ENCODE measurements at places on chromosomes 3 and 15.

DNA sequence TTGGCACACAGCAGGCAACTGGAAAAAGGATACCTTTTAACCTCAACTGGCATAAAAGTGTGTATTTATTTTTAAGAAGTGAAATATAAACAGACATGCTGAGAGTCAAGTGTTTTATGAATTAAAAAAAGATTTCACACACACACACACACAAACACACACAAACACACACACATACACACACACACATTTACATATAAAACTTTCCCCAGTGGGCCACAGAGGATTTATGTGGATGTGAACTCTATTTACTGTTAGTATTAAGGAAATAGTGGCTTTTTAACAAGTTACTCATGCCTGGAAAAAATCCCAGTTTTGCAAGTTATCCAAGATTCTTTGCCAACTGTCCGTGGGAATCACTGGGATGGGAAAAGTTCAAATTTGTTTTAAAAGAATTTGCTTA is 725.9 kb upstream of the NR2F2 start:
- DNase-seq: no peak

DNA sequence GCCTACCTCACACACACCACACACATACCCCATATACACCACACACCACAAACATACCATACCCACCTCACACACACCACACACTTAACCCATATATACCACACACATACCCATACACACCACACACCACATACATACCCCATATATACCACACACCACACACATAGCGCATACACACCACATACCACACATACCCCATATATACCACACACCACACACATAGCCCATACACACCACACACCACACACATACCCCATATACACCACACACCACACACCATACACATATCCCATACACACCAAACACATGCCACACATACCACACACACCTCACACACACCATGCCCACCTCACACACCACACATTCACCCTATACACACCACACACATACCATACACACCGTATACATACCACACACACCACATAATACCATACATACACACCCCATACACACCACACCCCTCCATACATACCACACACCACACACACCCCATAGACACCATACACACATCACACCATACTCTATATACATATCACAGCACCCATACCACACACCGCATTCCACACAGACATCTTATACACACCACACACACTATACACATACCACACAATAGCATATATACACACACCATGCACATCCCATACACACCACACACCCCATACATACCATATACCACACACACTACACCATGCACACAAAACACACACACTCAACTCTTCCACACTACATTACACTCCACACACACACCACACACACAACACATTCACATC is 29.5 kb downstream of the APBA2 start:
- DNase-seq: no peak

DNA sequence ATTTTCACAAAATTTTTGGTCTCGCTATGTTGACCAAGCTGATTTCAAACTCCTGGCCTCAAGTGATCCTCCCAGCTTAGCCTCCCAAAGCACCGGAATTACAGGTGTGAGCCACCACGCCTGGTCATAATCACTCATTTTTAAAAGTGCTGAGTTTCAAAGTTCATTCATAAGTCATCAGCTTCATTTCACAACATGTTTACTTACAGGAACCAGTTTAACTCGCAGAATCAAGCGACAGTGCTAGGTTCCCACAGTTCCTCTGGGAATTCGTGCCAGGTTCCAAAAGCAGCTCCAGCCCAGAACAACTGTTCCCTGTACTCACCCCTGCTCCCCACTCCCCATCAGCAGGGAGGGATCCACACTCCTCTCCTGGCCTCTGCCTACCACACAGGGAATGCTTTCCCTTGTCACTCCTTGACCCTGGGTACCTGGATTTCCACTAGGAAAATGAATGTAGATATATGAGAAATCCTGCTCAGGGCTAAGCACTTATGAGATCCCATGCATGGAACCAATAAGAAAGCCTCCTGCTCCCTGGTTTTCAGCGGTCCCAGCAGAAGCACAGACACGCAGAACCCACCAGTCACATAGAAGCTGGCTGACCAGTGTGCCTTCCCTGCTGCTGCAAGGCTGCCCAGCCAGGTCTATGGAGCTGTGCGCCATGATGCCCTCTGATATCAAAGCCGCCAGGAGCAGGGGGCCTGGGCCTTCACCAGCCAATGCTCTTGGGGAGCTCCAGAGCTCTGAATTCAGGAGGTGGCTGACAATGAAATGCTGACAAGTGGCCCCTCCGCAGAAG is 72.3 kb downstream of the ITGB5 start:
- DNase-seq: no peak

GRCh38 chr15:65824031-65824743 is 32.1 kb upstream of the DENND4A start:
- no peak for DNase-seq

DNA sequence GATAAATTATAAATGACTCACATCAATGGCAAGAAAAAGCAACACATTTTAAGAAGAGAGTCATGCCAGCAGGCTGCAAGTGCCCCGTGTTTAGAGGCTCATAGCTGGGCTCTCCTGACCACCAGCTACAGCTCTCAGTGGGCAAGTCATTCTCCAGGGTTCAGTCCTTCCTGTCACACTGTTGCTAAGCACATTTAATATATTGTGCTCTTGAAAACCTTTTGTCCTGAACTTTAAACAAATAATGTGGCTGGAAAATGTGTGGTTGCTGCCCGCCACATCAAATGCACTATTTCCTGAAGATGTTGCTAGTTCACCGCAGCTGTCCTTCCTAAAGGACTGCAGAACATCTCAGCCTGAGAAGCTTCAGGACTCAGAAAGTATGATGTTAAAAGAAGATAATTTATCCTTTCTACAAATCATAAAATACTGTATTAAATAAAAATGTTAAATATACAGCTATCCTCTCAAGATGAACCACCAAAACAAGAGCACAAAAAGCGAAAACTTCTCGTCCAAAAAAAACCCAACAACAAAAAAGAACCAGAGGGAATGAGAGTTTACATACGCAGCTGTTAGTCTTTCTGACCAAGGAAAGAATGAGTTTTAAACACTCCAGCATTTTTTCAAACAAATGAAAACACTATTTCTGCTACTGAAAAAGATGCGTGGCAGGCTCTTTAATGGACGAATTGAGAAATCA is 951 bp downstream of the TARS3 start:
- DNase-seq: no peak

GRCh38 chr3:183074261-183074660 is 25.0 kb downstream of the MCCC1 start:
- no peak for DNase-seq

GRCh38 chr3:122183521-122183892 is at the start of gene CASR:
Gene CASR (plus strand): TSS chr3:122183668. CDS start chr3:122254190, 70,522 bp downstream.
- DNase-seq: no peak

Measured in right renal pelvis (tissue), 4 donors.